CD4-positive, alpha-beta T cell treated with Interleukin-15 for 1 hour (primary cell): ENCODE measurements at places on chromosomes 1 and 21.

DNA sequence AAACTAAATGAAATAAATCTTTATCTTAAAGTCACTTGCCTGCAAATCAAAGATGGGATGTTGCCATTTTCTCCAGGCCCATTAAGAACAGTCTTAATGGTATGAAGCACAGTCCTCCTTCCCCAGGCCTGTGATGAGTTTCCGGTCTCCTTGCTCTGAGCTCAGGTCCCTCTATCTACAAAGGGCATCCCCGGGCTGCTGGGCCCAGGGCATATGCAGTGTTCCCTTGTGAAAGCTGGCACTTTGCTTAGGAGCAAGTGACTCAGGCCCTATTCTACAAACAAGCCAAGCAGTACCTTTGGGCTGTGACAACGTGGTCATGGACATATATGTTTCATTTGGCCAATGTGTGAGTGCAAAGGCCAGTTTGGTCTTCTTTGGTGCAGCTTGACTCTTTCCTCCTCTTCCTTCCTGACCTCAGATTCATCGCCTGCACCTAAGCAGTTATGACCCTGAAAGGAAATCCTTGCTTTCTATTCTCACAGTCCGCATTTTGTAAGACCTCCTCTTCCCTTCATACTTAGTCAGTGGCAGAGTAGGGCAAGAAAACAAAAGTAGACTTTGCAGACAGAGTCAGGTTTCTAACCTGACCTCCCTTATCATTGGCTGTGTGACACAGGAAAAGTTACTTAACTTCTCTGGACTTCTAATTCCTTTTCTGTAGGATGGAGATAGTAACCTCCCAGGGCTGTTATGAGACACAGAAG lies 109.5 kb downstream of the ERG start:
- no peak for DNase-seq

DNA sequence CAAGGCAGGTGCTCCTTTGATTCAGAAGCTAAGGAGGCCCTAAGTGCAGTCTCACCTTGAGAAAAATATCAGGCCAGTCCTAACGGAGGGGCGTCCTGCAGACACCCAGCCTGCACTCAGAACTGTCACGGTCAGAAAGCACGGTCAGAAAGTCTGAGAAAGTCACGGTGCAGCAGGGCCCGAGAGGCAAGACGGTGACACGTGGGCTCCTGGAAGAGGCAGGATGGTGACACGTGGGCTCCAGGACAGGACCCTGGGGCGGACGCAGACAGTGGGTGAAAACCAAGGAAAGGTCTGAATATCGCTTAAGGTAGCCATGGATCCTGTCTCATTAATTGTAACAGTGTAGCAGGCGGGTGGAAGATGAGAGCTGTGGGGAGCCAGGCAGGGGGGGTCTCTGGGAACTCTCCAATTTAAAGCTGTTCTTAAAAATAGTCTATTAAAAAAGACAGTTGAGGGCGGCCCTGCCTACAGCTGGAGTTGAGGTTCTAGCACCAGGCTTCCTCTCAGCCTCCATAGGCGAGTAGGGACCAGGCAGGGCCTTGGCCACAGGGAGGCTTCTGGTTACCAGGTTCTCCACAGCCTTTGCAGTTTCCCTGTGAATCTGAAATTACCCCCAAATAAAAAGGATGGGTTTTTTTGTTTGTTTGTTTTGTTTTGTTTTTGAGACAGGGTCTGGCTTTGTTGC lies 65.2 kb downstream of the FAAP20 start:
- DNase-seq: no peak

DNA sequence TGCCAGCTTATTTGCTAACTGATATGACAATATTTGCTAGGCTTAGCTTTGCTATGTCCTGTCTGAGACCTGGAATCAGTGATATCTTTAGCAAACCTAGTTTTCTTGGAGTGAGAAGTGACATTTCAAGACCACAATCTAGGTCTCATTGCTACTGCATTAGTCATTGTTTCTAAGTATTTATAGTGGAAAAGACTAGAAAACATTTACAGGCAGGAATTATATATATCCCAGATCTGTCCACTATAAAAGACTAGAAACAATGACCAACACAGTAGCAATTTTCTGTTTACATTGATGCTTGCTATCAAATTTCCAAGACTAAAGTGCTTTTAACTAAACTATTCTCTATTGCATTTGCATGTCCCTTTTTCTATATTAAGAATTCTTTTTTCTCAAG lies 5.0 kb upstream of the RGS18 start:
- DNase-seq: no peak

- DNase-seq: no peak
Observed at GRCh38 chr1:22044690-22045420, 7.7 kb upstream of the CDC42 start.

DNA sequence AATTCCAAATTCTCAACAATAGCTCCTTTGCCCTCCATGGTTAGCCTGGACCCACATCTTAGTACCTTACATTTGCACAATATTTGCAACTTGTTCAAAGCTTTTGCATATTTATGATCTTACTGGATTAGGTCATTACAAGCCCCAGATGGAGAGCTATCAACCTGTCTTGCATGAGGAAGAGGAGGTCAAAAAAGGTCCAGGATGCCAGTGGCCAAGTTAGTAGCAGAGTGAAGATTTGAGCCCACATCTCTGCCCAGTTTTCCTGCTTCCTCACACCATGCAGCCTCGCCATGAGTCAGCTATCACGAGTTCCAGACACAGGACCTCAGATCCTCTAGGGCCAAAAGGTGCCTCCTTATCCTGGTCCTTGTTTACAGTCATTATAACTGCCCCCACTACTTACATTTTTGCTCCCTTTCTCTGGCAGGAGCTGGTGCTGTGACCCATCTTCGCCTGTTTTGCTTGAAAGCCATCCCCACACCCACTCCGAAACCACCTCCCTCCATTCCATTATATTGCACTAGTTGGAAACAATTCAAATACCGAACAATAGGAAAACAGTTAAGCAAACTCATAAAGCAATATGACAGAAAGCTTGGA lies 5.0 kb upstream of the AHCYL1 start:
- DNase-seq: no peak

DNA sequence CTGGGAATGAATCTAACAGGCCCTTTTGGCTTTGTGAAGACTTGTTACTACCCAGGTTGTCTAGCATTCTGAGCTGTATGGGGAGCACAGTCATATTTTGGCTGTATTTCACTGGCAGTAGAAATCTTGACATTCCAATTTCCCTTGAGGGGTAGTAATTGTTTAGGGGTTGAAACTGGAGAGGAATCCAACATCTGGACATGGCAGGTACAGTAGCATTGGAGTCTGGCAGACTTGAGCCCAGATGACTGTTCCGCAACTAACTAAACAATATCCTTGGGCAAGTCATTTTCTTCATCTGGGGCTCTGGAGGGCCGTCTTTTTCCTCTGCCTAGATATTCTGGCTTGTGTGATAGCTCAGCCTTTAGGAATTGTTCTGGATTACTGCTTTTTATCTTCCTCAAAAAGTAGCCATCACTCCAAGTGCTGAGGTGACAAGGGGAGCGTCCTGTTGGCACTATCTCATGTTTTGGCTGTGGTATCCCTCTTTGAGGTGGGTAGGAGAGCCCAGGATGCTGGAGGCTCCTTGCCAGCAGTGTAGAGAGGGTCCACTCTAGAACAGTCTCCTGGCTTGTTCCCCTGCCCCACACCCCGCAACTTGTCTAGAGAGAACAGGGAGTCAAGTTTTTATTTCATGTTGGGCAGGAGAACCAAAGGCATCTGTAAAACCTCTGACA lies 22.7 kb upstream of the NBL1 start:
- DNase-seq: no peak

DNA sequence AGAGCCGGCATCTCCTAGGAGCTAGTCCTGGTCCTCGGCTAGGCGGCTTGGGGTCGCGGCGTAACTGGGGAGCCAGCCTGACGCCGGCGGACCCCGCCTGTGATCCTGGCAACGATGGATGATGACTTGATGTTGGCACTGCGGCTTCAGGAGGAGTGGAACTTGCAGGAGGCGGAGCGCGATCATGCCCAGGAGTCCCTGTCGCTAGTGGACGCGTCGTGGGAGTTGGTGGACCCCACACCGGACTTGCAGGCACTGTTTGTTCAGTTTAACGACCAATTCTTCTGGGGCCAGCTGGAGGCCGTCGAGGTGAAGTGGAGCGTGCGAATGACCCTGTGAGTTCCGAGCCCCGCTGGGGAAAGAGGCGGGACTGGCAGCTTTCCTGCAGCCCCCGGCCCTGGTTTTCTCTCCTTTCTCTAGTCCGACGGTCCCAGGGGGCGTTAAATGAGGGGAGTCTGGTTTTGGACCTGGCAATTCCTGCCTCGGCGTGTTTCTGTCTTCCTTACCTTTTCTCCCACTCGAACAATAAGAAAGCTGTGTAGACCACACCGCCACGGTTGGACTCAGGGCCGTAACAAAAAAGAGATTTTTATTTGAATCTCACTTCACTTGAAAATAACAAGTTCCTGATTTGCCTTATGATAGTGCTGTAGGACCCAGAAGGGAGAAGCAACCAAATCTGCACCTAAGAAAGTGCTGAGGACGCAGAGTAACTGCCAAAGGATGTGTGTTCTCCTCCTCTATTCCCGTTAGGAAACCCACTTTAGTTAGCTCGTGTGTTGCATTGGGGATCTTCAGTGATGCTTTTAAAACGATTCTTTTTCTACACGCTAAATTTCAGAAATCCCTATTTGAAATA lies at the start of gene SPRTN:
Gene SPRTN, plus strand, starts transcription at position 24 of the 859 bp plus-strand sequence. Its CDS starts 91 bp downstream, at position 115.
- DNase-seq: no peak

DNA sequence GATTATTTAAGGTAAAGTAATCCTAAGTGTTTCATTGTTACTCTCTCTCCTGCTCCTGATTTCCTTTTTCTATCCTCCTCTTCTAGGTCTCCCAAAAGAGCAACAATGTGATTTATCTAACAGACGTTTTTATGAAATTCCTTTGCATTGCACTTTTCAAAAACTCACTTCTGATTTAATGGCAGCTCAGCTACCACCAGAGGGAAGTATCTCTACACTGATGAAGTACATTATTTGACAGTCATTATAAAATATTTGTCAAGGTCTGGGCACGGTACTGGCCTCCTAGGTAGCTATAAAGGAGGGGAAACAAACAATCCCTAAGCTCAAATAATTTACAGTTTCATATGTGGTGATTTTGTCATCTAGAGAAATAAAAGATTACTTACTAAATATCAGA lies 15.6 kb downstream of the TMPRSS15 start:
- DNase-seq: no peak

DNA sequence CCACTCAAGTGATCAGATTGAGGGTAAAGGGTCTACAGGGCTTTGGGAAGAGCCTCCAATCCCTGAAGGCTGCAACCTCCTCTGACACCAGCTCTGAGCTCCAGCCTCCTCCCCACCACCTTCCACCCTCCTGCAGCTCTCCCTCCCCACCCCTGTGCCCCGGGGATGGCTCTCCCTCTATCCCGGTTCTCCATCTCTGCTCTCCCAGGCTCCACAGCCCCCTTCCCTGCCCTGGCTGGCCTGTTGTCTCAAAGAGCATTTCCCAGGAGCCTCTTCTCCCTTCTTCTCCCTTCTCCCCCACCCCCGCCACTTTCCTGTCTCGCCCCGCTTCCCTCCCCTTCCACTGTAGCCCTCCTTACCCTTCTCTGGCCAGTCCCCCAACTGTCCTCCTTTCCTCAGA lies 1.1 kb downstream of the PLEKHA6 start:
- DNase-seq: no peak

DNA sequence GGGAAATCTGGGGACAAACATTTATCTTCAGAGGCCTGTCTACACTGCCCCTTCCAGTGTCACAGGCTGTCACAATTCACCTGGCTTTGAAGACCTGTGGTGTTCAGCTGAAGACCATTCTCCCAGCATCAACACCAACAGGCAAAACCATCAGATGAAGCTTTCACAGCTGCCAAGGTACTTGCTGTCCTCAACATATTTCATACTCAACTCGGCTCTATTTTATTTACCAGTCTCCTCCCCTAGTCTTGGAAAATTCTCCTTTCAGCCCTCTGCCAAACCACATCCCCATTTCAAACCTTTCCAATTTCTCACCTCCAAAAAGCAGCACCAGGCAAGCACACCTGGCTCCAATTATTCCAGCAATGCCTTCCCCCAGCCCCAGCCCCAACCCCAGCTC lies 108.8 kb downstream of the TGFBR3 start:
- DNase-seq: no peak

GRCh38 chr1:64685765-64686341 lies 59.0 kb upstream of the RAVER2 start:
- no peak for DNase-seq

DNA sequence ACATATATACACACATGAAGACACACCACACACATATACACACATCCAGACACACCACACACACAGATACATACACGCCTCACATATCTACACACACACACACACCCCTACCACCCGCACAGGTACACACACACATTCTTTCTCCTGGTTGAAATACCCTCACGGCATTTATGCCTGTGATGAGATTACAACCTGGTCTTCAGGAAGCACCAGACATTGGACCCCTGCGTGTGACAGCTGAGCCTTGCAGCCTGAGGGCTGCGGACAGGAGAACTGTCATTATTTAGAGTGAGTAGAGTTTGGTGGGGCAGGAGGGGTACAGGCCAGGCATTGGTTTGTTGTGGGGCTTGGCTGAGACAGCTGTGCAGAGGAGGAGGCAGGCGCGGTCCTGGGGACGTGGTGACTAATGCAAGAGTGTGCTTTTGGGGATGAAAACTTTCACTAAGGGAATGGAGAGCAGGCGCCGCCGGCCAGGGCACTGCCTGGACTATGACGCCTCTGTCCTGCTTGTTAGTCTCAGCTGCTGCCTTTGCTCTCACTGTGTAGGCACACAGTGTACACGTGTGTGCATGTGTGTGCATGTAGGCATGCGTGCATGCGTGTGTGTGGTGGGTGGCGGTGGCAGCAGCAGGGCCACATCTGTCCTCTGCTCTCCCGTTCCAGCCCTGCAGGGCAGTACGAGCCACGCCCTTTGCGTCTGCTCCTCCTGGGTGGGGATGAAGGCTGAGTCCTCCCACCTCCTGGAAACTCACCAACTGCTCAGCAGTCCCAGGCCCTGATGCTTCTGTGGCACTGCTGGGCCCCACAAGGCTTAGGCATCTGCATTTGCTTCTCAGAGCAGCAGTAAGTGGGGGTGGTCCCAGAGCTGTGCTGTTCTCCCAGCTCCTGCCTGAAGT lies 57.6 kb downstream of the SPSB1 start:
- no peak for DNase-seq

GRCh38 chr1:156608981-156609380 lies 7.7 kb upstream of the GPATCH4 start:
- peak; percentile 62 for DNase-seq

GRCh38 chr1:35590476-35591040 lies 17.4 kb downstream of the TFAP2E start:
- no peak for DNase-seq

GRCh38 chr1:119052267-119052666 lies 64.1 kb upstream of the TBX15 start:
- DNase-seq: no peak

DNA sequence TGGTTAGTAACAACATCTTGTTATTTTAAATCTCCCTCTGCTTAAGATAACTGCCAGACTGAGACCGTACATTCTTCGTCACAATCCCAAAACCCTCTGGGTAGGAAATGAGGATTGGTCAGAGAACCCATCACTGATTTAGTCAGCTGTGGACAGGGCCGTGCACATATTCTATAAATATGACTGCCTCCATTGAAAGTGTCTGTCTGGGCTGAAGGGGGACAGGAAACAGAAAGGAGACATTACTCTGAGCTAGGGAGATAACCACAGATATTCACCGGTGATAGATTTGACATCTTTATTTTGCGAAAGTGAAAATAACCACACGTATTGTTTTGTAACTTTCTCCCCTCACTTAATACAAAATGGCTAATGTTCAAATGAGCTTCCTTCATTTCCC lies 36.9 kb upstream of the ST6GALNAC5 start:
- no peak for DNase-seq

- DNase-seq: no peak
Observed at GRCh38 chr1:31683997-31684396, 19.8 kb downstream of the COL16A1 start.

GRCh38 chr1:52191395-52191965 lies 49.6 kb downstream of the ZFYVE9 start:
- no peak for DNase-seq
